Activated CD4-positive, CD25-positive, alpha-beta regulatory T cell (primary cell): ENCODE measurements at places on chromosomes 5 and 9.

DNA sequence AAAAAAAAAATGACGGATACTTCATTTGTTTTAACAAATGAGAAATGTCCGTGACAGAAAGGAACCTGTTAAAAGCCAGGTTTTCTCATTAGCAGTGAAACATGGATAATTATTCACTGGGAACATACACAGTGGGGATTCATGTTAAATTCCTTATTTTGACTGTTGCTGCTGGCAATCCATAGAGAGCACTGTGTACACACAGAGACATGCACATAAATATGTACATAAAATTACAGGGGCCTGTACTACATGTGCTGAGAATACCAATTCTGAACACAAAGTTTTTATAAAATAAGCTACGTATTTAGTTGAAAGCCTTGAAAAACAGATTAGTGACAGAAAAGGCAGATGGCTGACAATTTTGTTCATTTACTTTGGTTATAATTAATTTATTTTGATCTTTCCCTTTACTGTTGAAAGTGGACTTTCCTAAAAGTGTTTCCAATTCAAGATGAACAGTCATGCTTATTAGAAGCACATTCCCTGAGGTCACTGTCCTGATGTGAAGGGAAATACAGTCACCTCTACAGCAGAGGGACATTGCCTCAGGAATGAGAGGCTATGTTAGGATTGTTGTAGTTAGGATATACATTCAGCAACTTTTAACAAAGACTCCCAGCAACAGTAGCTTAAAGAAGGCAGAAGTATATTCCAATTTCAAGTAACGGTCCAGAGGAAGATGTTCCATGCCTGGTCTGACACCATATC, 166.7 kb downstream of the SAXO1 start:
- DNase-seq: no peak

- DNase-seq: no peak
Observed at GRCh38 chr5:7714697-7715096, 136.2 kb downstream of the CFAP90 start.

- no peak for DNase-seq
Observed at GRCh38 chr9:37441776-37442370, 19.4 kb downstream of the GRHPR start.

DNA sequence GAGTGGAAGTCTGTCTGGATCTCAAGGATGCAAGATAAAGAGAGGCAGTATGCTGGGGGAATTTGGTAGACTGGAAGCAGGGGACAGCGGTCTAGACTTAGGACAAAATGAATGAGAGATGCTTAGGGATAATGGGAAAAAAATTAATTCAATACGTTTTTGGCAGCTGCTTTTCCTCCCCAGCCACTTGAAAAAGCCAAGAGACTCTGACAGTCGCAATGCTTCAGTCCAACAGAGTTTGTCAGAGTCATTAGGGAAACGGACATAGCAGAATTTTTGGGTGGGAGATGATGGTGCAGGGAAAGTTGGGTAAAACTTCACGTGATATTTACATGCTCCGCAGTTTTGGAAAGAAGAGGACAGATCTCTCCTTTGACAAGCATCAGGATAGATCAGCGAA, 129.7 kb downstream of the GOLPH3 start:
- no peak for DNase-seq

DNA sequence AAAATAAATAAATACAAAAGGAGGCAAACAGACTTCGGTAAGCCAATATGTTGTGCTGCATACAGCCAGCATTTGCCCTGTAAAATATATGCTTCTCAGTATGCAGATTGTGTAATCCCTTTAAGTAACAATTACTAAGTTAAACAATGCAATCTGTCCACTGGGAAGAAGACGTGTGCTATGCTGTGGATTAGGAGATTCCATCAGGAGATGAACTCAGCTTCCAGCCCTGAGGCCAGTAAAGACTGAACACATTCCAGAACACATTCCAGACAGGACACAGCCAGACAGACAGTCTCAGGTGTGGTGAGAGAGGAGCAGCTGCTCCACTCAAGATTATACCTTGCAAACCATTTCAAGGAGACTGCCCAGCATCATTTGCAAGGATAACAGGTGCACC, 97.8 kb downstream of the MPDZ start:
- DNase-seq: no peak

GRCh38 chr9:98428454-98428853, 173.0 kb upstream of the TBC1D2 start:
- no peak for DNase-seq

DNA sequence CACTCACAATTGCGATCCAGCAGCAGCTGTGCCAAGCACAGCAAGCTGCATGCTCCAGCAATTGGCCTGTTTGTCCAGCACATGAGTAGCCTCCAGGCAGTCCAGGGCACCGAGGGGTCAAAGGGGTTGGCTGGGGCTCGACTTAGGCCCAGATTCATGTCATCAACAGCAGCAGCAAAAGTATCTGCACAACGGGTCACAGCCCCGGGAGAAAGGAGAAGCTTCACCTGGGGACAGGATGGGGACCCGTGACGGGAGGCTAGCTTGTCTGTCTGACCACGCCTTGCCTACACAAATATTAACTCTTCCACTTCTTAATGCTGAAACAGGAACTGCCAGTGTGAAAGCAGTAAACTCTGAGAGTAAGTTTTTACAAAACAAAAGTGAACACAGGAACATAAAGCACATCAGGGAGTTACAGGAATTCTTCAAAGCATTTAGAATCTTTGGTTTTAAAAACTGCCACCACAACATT, 191.2 kb downstream of the PIK3R1 start:
- no peak for DNase-seq

GRCh38 chr5:72007336-72008111, 99.8 kb upstream of the MAP1B start:
- no peak for DNase-seq

- no peak for DNase-seq
Observed at GRCh38 chr5:11385901-11386293, 518.3 kb downstream of the CTNND2 start.
